ENCODE measurements at places on chromosomes 11 and 22.

DNA sequence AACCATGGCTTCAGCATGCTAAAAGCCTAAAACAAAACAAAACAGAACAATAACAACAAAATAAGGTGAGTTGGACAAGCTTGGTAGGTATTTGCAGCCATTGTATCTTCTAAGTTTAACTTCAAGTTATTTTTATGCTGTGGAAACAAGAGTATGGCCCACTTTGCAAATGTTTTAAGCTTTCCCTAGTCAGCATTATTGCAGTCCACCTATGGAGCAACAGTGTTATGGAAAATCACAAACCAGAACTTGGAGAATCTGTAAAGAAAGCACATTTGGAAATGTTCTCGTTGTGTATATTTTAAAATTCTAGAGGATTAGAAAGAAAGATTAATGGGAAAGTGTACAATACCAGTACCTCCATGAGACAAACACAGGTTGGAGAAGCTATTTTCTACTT is 7.4 kb upstream of the SLC5A12 start:
- DNase-seq: no peak

DNA sequence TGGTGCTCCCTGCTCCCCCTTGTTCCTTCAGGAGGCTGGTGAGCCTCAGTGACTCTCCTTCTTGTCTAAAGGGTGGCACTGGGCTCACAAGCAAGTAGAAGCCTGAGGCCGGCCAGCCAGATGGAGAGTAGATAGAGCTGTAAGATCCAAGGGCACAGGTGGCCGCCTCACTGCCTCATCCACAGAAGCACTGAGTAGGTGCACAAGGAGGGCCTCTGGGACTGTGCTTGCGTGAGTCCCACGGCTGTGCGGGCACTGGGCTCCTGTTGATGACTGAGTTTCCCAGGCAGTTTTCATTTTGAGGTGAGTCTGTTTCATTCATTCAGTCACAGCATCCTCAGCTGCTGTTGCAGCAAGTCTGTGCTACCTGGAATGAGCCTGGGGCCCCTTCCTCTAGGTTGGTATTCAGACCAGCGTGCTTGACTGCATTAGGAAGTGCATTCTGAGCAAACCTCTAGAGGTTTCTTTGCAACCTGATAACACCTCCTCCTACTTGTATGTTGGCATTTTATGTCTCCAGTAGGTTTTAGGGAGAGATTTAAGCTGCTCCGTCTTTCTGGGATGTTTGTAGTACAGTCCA is 184.0 kb downstream of the TBC1D22A start:
- no peak for DNase-seq

DNA sequence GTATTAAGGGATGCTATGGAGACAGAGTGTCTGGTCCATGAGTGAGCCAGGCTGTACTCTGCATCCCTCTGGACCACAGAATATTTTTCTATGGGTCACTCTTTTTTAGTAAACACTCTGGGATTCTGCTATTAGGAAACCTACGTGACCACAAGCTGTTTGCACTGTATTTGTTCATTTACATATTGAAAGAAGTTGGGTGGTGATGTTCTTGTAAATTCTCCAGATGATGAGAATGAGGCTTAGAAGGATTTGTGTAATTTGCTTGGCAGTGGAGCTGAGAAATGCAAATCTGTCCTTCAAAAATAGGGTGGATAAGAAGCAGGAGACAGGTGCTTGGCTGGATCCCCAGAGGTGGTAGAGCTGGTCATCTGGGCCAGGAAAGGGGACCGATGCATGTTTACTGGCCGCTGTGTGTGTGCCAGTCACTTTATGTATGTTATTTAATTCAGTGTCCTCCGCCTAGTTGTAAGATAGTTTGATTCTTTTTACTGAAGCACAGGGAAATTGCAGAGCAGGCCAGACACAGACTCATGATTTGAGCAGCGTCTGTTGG is 63.7 kb upstream of the HEPHL1 start:
- DNase-seq: no peak

GRCh38 chr11:61962213-61963015 is 5.0 kb downstream of the FTH1 start:
- no peak for DNase-seq

DNA sequence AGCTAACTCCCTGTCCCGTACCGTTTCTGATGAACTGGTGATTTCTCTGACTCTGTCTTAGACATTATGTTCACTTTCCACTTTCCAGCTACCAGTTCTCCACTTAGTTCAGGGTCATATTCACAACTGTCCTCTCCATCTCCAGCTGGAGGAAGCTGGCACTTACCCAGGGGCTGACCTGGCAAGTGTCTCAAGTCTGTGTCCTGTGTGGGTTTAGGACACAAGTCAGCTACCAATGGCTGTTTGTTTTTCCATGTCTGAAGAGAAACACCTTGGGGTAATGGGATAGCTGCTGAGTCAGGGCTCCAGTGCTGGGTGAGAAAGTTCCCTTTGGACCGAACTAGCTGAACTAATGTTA is 134.4 kb downstream of the CSNK2A3 start:
- DNase-seq: no peak

DNA sequence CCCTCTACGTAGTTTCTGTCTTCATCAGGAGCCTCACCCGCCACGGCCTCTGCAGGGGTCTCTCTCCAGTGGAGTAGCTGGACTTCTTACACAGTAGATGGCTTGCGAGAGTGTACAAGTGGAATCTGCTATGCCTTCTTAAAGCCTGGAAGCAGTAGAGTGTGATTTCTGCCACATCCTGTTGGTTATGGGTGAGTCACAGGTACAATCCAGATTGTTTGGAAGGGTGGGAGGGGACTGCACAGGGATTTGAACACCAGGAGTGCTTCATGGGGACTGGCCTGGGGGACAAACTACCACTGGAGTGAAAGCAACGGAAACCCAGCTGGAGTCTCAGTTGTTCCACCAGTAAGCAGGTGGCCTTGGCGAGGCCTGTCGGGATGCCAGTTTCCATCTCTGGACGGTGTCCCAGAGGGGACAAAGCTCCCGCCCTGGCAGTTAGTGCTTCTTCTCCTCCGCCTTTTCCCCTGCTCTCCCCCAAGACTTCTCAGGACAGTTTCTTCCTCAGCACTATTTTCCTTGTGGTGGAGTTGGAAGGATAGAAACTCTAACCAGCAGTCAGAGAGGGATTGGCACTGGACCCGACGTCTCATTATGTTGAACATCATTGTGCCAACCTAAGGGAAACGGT is 85.0 kb upstream of the RCN1 start:
- no peak for DNase-seq

GRCh38 chr22:29009148-29009547 is 52.5 kb downstream of the C22orf31 start:
- DNase-seq: no peak

DNA sequence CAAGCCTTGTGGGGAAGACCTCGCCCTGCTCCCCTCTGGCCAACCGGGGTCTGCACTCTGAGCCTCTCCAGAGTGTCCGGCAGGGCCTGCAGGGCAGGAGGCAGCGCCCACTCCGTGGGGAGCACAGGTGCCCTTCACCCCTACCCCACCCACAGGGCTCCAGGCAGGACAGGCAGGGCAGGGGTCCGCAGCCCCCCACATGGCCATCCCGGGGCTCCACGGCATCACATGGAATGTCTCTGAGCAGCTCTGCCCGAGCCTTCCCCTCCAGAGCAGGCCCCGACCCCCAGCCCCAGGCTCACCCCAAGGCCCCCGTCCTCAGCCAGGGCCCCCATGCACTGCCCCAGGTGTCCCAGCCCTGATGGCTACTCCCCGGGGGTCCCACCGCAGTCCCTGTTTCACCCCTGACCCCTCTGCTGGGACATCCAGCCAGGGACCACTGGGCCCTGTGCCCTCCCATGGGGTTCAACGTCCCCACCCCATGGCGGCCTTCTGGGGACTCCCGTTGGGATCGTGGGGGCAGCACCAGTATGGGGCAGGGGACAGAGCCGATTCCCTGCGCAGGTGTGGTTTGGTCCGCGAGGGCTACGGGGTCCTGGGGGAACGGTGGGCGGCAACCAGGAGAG is 77.7 kb downstream of the BRD1 start:
- no peak for DNase-seq

All from NCI-H2107 (cell line).